Stimulated activated CD8-positive, alpha-beta memory T cell treated with anti-CD3 and anti-CD28 coated beads, Interleukin-7, amount 100 ng/mL, for 1 hour (primary cell): ENCODE measurements at places on chromosomes 7 and 10.

GRCh38 chr10:88033793-88034192 lies 170.4 kb downstream of the PTEN start:
- DNase-seq = no peak

- no peak for DNase-seq
These were observed 11.5 kb downstream of the FOXL3 start for GRCh38 chr7:301291-302053.

- DNase-seq = no peak
These were observed 23.1 kb upstream of the DDIT4 start for GRCh38 chr10:72250666-72251065.

- no peak for DNase-seq
These were observed 11.7 kb downstream of the CASP7 start for GRCh38 chr10:113691381-113691780.

GRCh38 chr7:101924171-101924570 lies 106.7 kb downstream of the CUX1 start:
- DNase-seq = no peak

- DNase-seq = no peak
These were observed 257.3 kb downstream of the PTEN start for GRCh38 chr10:88120599-88121333.

DNA sequence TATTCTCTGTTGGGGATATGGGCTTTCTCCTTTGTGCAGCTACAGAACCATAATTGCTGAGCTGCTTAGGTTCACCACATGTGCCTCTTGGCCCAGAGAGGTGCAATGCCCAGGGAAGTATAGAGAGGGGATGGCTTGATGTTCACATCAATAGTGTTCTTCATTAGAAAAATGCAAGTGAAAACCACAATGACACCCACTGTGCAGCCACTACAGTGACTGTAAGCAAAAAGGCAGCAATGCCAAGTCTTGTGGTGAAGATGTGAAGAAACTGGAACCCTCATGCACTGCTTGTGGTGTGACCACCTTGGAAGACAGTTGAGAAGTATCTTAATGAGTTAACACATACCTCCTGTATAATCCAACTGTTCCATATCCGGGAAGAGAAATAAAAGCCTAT lies 318.9 kb upstream of the ZMIZ1 start:
- no peak for DNase-seq

- no peak for DNase-seq
These were observed 87.9 kb upstream of the PTER start for GRCh38 chr10:16348891-16349290.

GRCh38 chr7:4610768-4611467 lies 71.2 kb upstream of the FOXK1 start:
- peak; percentile 11 for DNase-seq

DNA sequence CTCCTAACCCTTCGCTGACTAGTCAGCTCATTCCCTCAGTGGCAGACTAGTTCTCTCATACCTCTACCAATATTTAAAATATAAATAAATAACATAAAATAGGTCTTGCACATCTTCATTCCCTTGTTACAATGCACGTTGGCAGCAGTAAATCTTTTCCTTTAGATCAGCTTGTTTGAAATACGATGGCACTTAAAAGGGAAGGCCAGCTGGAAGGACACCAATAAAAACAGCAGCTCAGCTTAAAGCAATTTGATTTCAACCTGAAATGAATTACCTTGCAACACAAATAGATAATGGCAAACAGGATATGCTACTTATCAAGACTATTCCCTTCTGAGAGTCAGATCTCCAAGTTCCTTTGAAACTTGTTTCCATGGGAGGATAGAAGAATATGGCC lies 321.8 kb downstream of the GFRA1 start:
- DNase-seq = no peak

GRCh38 chr10:51231754-51232153 lies 157.5 kb downstream of the PRKG1 start:
- DNase-seq = no peak

GRCh38 chr7:32167815-32168214 lies 97.6 kb upstream of the PDE1C start:
- DNase-seq = no peak

GRCh38 chr10:3323865-3324498 lies 151.4 kb upstream of the PITRM1 start:
- DNase-seq = no peak

GRCh38 chr7:71625545-71625944 lies 493.6 kb downstream of the GALNT17 start:
- no peak for DNase-seq

DNA sequence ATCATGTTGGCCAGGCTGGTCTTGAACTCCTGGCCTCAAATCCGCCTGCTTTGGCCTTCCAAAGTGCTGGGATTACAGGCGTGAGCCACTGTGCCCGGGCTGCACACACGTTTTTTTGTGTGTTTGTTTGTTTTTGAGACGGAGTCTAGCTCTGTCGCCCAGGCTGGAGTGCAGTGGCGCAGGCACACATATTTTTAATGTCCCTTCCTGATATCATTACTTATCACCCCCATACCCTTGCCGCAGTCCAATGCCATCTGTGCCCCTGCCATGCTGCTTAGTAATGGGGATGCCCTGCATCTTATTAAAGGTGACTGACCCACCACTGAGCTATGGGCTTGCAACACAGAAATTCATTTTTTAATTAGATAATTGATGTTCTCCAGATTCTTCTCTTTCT lies 180.7 kb downstream of the TEX36 start:
- DNase-seq = no peak

DNA sequence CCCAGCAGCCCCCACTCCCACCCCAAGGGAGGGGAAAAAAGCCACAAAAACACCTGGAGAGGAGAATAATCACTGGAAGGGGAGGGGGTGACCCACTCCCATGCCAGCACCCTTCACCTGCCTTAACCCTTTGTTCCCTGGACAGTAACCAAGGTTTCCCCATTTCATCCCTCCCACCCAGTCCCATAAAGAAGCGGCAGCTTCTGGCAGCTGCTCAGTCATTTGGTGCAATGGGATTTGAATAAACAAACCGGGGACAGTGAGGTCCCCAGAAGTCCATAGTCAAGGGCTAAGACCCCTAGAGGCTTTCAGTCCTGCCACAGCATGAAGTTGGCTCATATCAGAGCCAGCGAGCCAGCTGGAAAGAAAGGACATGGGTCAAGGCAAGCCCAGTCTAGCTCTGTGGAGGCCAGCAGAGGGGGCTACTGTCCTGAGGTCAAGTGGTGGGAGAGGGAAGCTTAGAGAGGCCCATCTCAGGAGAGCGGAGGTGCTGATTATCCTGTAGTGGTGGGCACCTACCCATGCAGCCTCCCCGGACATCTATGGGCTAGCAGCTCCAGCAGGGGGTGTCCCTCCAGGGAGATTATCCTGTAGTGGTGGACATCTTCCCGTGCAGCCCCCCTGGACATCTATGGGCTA lies 58.9 kb upstream of the LBX1 start:
- no peak for DNase-seq

- DNase-seq = no peak
These were observed 11.3 kb downstream of the MTG1 start for GRCh38 chr10:133405272-133405671.

- DNase-seq = no peak
These were observed 16.2 kb downstream of the ZNF316 start for GRCh38 chr7:6653071-6654003.

DNA sequence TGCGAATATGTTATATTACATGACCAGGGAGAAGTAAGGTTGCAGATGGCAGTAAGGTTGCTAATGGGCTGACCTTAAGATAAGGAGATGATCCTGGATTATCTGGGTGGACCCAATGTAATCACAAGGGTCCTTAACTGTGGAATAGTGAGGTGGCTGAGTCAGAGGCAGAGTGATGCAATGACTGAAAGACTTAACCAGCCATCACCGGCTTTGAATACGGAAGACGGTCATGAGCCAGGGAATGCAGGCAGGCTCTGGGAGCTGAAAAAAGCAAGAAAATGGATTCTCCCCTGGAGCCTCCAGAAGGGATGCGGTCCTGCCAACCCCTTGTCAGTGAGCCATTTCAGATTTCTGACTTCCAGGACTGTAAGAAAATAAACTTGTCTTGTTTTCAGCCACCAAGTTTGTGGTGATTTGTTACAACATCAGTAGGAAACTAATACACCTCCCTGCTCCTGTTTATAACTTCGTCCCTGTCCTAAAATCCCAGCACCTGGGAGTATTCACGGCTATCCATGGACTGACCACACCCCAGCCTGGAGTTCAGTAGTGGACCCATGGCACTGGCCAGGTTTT lies 4.6 kb upstream of the C10orf95 start:
- no peak for DNase-seq

- no peak for DNase-seq
These were observed 23.4 kb downstream of the FRMPD2 start for GRCh38 chr10:48251152-48251524.

- no peak for DNase-seq
These were observed 3.2 kb downstream of the IDI2 start for GRCh38 chr10:1022413-1022812.

- no peak for DNase-seq
These were observed 101.5 kb downstream of the GRM3 start for GRCh38 chr7:86745013-86745745.

DNA sequence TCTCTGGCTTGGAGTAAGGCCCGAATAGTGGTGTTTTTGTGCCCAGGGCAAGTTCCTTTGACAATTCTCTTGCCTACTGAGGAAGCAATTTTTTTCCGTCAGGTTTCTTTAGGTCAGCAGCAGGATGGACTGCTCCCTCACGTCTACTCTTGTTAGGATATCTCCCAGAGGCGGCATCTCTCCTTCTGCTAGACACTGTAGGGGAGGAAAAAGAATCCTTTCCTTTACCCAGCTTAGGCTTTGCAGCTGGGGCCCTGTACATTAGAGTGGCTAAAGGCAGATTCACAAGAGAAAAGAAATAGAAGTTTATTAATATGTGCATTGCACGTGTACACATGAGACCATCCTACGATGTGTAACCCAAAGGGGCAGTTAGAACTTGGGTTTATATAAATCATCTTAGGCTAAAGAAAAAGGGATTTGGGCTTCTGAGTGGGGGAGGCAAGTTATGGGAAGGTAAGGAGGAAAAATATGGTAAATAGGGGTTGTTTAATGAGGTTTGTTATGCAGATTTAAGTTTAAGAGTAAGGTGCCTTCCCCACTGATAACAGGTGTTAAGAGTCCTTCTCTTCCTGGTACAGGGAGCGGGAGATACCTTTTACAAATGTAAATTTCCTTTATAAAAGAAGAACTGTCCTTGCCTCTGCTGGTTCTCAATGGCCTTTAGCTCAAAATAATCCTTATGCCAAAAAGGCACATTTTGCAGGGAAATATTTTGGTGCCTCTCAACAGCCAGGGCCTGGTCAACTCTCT lies 156.4 kb downstream of the AOAH start:
- DNase-seq = no peak

GRCh38 chr10:132382231-132382922 lies 14.6 kb upstream of the PWWP2B start:
- DNase-seq = no peak

GRCh38 chr10:132146941-132147915 lies 39.5 kb upstream of the DPYSL4 start:
- no peak for DNase-seq

DNA sequence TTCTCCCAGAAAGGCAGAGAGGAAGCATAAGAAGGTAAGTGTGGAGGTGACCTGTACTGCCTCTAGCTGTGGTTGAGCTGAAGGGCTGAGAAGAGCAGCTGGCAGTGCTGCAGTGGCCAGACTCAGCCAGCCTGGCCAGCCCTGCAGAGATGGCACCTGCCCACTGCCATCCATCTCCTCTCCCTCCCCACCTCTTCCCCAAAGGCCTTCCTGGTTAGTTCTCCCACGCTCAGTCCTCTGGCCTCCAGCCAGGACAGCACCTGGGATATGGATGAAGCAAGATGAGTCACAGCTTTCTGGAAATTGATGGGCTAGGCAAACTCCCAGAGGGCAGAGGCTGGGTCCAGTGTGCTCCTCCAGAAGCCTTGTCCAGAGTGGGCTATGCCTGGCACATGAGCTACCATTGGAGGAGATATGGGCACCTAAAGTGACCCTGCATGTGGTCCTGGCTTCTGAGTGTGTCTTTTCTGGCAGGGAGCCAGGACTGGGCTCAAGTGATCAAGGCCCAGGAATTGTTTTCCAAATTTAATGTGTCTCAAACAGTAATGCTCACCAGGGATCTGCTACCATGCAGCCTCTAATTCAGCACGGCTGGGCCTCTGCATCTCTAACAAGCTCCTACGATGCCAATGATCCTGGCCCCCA lies 81.0 kb upstream of the CACUL1 start:
- no peak for DNase-seq

GRCh38 chr10:104657457-104657856 lies 16.4 kb downstream of the SORCS3 start:
- no peak for DNase-seq

DNA sequence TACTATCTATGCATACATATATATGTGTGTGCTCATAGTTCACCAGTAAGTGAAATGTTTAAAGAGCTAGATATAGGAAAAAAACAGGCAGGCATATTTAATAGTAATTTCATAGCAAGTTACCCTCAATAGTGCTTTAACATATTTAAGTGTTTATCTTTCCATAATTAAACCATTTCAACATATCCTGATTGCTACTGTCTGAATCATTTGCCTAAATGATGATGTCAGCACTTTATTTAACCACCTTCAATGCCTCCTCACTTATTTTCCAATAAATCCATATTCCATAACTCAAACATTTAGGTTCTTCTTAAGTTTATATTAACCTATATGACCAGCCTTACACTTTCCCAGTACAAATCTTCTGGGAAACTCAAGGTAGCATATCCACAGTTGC lies 601.1 kb downstream of the ARL4A start:
- DNase-seq = no peak

- no peak for DNase-seq
These were observed 197.3 kb upstream of the PPP2R2D start for GRCh38 chr10:131703541-131703940.

DNA sequence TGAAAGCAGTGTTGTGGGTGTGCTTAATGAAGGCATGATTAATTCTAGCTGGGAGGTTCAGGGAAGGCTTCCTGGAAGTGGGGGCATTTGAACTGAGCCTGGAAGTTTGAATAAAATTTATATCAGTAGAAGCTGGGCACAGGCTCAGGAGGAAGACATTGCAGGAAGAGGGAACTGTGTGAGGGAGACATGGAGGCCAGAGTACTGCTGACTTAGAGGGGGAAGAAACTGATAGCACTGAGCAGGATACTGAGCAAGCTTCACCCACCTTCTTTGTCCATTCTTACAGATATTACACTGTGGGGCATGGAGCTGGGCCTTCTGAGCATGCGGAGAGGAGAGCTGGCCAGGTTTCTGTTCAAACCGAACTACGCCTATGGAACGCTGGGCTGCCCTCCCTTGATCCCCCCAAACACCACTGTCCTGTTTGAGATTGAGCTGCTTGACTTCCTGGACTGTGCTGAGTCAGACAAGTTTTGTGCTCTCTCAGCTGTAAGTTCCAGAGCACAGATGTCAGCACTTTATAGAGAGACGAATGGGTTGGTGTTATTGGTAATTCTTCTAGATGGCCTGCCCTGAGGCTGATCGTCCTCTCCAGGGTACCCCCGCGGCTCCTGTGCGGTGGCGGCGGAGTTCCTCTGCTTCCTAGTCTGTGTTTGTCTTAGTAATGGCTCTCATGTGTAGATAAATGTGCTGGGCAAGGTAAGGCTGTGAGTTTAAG lies 2.1 kb downstream of the FKBP6 start:
- no peak for DNase-seq
